Activated CD4-positive, alpha-beta T cell treated with anti-CD3 and anti-CD28 coated beads, Interleukin-2, amount 10 ng/mL, durations not matched to agents 7 days and 5 days (primary cell): ENCODE measurements at places on chromosomes 5 and 9.

GRCh38 chr5:15320871-15321270 is 179.1 kb upstream of the FBXL7 start:
- H3K4me1 ChIP-seq, result no peaks in the 10 kb centered on the region
- no peaks in the 10 kb centered on the region for H3K36me3 ChIP-seq
- no peak overlapping the region for H3K4me3 ChIP-seq
- H3K27me3 ChIP-seq, result no peaks in the 10 kb centered on the region
- H3K27ac ChIP-seq, result no peak overlapping the region
- no peak for DNase-seq

DNA sequence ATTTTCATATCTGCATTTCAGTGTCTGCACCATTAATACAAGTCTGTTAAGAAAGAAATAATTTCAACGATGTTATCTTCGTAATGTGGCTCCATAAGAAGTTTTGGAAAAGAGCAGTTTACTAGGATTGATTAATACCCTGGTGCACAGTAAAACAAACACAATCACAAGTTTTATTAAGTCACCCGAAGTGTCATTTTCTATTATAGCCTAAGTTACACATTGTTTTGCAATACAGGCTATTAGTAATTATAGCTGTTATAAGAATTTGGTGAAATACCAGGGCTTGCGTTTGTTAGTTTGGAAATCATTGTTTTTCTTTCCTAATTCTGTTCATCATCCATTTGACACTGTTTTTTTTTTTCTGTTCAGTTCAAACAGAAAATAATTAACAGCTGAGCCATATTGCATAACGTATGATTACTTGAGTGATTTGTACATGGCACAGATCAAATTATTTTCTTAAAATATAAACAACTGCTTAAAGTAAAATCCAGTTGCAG is 30.6 kb downstream of the LVRN start:
- no peaks in the 10 kb centered on the region for H3K4me1 ChIP-seq
- no peaks in the 10 kb centered on the region for H3K36me3 ChIP-seq
- no peak overlapping the region for H3K27ac ChIP-seq
- no peak overlapping the region for H3K4me3 ChIP-seq

DNA sequence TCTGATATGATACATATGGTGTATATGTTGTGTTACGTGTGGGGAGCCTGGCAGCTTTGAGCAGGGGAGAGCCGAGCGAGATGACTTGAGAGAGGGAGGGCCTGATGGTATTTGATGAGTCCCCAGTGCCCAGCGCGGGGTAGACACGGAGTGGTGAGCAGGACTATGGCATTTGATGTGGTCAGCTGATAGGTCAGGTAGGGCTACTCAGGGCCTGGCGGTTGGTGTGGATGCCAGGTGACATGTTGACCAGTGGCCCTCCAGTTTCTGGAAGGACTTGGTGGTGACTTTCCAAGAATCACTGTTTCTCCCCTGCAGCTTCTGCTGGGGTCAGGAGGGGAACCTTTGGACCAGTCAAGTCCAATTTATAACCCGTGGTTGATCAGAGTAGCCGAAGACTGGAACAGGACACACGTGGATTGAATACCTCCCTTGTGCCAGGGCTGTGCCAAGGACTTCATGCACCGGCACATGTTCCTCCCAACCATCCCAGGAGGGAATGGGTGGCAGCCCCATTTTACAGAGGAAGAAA is 148.8 kb downstream of the RGS3 start:
- H3K27me3 ChIP-seq, result no peaks in the 10 kb centered on the region
- no peaks in the 10 kb centered on the region for H3K36me3 ChIP-seq
- no peak overlapping the region for H3K27ac ChIP-seq
- DNase-seq, result no peak

DNA sequence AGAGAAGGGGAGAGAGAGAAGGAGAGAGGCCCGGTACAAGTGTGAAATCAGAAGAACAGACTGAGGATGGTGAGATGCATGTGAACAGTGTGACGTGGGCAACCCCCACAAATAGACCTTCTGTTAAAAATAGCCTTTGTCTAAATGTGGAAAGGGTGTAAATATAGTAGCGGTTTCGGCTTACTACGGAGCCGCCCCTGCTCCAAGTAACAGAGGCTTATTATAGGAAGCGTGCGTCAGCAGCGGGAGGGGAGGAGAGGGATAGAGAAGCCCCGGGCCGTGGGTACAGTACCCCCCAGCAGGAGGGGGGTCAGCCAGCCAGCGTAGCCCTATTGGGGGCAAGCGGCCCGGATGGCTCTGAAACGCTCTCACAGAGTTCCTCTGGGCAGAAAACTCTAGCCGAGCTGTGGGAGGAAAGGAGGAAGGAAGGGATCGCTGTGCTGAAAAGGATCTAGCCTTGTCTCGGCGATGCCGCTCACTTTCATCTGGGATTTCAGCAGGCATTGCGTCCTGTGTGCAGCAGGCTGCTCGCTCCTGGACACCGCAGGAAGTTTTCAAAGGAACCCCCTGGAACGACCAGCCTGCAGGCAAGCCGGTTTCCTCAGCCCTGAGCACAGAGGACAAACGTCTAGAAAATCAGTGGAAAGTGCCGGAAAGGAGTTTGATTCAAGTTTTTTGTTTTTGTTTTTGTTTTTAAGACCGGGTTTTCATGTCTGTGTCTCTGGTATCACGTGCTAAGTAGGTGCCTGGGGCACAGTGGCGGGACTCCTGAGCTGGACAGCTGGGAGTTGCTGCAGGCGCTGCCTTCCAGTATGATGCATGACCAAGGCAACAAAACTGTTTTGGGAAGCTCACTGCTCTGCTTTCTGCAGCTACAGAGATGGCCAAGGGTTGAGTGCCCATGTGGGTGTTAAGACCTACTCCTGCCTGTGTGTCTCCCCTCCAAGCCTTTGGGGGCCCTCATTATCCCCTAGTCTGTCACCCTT is 146.6 kb downstream of the SEC61B start:
- peak overlapping the region; percentile 1 for H3K27ac ChIP-seq
- no peak for DNase-seq
- no peaks in the 10 kb centered on the region for H3K36me3 ChIP-seq
- peaks cover 27% of the 10 kb centered on the region for H3K27me3 ChIP-seq

DNA sequence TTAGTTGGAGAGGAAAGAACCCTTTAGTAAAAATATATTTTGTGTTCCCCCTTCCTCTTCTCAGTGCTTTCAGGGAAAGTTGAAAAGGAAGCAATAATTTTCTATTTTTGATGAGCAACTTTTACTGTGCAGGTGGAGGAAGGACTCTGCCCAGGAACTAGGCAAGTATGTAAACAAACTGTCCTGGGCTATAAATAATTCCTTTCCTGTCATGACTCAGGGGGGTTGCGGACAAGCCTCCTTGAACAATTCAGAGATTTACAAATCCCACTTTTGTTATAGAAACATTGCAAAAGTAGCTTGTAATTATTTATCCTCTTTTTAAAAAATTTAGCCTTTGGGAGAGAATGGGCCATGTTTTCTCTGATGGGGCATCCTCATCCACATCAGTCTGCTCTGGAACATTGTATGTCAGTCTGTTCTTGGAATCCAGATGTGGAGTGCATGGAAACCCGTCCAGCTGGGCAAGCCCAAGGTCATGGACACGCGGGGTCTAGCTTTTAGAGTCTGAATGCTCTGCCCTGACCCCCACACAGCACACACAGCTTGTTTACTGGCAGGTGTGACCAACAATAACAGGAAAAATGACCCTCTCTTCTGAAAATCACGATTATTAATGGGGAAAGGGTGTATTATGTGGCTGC is 127.6 kb downstream of the GADD45G start:
- no peak overlapping the region for H3K27ac ChIP-seq
- H3K4me1 ChIP-seq, result peaks cover 9% of the 10 kb centered on the region
- peaks cover 4% of the 10 kb centered on the region for H3K27me3 ChIP-seq
- H3K36me3 ChIP-seq, result no peaks in the 10 kb centered on the region
- no peak overlapping the region for H3K4me3 ChIP-seq

- no peak for DNase-seq
- H3K27me3 ChIP-seq, result peaks cover 4% of the 10 kb centered on the region
- H3K4me1 ChIP-seq, result no peaks in the 10 kb centered on the region
- H3K4me3 ChIP-seq, result no peak overlapping the region
These were observed 109.9 kb downstream of the YIPF5 start for GRCh38 chr5:144060598-144060997.
